Stimulated activated CD4-positive, alpha-beta T cell treated with anti-CD3 and anti-CD28 coated beads, Interleukin-1b, Interleukin-23, amount 100 ng/mL, for 48 hours (primary cell): ENCODE measurements at places on chromosomes 5 and 9.

DNA sequence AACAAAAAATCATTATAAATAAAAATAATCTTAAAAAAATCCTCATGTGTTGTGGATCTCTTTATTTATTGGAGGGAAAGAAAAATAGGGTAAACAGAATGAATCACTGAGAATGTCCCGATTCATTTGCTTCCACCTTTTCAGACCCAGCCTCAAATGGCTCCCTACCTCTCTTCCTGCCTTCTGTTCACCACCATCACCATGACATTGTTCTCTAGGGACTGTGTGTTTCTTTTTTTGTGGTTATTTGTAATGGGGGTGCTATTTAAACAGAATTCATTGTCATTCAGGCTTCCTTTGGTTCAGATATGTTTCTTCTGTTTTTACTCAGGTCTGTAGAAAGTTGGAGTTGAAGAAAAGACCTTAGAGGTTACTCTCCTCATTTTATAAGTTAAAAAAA is 198.2 kb downstream of the KIF4B start:
- no peak for DNase-seq

- no peak for DNase-seq
Observed at GRCh38 chr5:36304095-36304805, 2.5 kb upstream of the RANBP3L start.

DNA sequence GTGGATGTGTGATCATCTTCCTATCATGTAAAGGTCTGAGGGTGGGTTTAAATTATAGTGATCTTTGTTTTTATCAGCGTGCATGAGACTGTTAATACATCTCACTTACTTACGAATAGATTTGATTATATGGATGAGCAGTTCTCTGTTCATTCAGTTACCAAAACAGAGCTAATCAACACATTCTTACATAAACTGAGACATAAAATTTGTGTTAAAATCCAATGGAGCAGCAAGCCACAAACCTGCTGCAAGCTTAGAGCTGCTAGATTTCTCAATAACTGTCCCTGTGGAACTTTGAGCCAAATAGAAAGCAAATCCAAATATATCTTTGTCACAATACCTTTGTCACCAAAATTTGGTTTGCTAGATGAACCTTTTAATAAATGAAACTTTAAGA is 50.1 kb downstream of the NUDT12 start:
- no peak for DNase-seq

DNA sequence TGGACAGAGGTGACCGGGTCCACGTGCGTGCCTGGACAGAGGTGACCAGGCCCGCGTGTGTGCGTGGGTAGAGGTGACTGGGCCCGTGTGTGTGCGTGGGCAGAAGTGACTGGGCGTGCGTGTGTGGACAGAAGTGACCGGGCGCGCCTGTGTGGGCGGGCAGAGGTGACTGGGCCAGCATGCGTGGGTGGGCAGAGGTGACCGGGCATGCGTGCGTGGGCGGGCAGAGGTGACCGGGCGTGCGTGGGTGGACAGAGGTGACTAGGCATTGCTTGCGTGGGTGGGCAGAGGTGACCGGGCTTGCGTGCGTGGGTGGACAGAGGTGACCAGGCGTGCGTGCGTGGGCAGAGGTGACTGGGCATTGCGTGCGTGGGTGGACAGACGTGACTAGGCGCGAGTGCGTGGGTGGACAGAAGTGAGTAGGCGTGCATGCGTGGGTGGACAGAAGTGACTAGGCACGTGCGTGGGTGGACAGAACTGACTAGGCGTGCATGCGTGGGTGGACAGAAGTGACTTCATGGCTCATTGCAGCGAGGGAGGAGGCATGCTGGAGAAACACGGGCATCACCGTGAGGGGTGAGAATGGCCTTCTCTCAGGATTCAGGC is 254.1 kb upstream of the IRX4 start:
- DNase-seq = peak; percentile 3

GRCh38 chr5:81575924-81576323 is 175.0 kb downstream of the SSBP2 start:
- DNase-seq = no peak

- DNase-seq = no peak
Observed at GRCh38 chr5:4523038-4523437, 617.1 kb upstream of the ADAMTS16 start.

DNA sequence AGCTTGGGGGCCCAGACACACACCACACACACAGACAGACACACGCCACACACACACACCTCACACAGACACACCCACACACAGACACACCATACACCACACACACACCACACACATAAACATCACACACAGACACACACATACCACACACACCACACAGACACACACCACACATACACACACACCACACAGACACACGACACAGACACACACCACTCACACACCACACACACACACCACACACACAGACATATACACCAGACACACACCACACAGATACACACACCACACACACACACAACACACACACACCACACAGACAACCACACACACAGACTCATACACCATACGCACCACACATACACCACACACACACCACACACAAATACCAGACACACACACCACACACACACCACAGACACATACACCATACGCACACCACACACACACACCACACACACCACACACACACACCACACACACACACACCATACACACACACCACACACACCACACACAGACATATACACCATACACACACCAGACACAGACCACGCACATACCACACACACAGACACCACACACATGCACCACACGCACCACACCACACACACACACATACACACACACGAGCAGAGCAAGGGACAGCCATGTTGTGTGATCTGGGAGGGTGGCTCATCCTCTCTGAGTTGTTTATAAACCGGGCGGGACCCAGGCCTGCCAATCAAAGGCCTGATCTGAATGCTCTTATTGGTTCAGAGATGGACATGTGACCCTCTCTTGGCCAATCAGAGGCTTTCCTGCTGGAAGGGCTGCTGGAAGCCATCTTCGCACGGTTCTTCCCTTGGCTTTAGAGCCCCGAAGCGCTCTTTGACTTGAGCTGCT is 148.3 kb downstream of the GAPVD1 start:
- peak; percentile 73 for DNase-seq

GRCh38 chr9:104871961-104872527 is 55.9 kb downstream of the ABCA1 start:
- DNase-seq = no peak
